ENCODE measurements at places on chromosomes 7 and 10.

DNA sequence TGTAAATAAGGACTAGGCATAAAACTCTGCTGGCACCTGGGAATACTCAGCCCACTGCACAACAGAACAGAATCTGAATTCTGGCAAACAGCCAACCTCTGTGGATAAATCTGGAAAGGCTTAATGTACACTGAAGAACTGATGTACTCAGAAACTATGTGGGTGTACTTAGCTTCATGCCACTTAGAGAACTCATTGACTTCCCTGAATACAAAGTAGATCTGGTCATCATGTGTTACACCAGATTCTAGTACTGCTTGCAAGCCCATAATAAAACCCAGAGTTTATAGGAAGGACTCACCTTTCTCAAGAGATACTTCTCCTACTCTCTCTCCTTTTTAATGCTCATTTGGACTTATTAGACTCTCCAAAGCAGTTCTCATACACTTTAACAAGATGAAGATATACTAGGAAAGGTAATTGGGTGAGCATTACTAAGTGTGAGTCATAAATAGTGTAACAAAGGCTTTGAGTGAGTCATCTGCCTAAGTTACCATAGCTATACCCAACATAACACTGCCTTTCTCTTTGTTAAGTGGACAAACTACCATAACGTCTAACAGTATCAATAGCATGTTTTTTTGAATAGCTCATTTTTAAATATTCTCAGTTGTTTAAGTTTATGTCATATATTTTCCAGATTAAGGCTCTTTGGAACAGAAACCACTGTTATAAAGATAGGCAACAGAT, 309.1 kb downstream of the MDFIC start:
- DNase-seq = peak; percentile 54

- DNase-seq = no peak
Observed at GRCh38 chr10:2300231-2300630, 562.9 kb upstream of the ADARB2 start.

GRCh38 chr7:41709621-41710020, 6.7 kb upstream of the INHBA start:
- peak; percentile 72 for DNase-seq

- no peak for DNase-seq
Observed at GRCh38 chr7:122298618-122299017, 5.9 kb downstream of the FEZF1 start.

GRCh38 chr10:106608066-106608465, 556.4 kb downstream of the SORCS1 start:
- DNase-seq = no peak

- no peak for DNase-seq
Observed at GRCh38 chr7:82690929-82691328, 247.4 kb upstream of the CACNA2D1 start.

DNA sequence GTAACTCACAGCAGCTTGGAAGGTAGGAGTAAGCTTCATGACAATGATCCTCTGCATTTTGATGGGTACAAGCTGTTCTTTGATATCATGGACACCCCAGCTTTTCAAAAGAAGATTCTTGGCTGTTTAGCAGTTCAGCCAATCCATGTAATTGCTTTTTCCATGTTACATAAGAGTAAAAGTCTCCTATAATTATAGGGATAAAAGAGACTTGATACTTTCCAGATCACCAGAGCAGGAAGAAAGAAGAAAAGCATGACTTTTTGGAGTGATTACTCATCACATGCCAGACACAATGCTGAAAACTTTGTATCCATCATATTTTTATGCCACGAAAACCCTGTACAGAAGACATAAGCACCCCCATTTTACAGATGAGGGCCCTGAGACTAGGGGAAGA, 1049.7 kb downstream of the NRG3 start:
- DNase-seq = no peak

GRCh38 chr7:98210513-98211220, 572 bp upstream of the BHLHA15 start:
- no peak for DNase-seq

GRCh38 chr7:20793694-20794394, 7.2 kb upstream of the SP8 start:
- no peak for DNase-seq

- peak; percentile 75 for DNase-seq
Observed at GRCh38 chr7:80858141-80858903, 60.5 kb downstream of the SEMA3C start.

- DNase-seq = no peak
Observed at GRCh38 chr7:15158141-15158810, 255.7 kb upstream of the DGKB start.

DNA sequence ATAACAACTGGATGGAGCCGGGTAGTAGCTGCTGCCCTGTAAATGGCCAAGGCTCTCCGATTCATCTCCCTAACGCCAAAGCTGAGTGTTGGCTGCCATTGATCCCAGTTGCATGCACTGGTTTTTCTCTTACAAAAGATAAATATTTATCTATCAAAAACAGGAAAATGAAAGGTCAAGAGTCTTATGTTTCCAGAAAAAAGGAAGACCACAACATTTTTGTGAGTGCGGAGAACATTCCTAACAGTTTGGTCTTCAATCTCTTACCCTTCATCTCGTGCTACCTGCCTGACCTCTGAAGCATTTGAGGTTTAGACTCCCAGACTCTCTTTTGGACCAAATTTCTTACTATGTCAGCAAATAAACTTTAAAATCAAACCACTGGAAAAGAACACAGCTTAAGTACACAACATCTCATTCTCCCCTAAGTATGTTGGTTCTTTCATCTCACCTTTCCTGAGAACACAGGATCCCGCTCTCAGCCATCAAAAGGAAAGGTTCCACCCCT, 61.6 kb downstream of the SORBS1 start:
- DNase-seq = no peak

GRCh38 chr10:24518981-24519597, 204.6 kb downstream of the ARHGAP21 start:
- DNase-seq = peak; percentile 44

GRCh38 chr7:81233208-81233940, 314.5 kb upstream of the SEMA3C start:
- no peak for DNase-seq

DNA sequence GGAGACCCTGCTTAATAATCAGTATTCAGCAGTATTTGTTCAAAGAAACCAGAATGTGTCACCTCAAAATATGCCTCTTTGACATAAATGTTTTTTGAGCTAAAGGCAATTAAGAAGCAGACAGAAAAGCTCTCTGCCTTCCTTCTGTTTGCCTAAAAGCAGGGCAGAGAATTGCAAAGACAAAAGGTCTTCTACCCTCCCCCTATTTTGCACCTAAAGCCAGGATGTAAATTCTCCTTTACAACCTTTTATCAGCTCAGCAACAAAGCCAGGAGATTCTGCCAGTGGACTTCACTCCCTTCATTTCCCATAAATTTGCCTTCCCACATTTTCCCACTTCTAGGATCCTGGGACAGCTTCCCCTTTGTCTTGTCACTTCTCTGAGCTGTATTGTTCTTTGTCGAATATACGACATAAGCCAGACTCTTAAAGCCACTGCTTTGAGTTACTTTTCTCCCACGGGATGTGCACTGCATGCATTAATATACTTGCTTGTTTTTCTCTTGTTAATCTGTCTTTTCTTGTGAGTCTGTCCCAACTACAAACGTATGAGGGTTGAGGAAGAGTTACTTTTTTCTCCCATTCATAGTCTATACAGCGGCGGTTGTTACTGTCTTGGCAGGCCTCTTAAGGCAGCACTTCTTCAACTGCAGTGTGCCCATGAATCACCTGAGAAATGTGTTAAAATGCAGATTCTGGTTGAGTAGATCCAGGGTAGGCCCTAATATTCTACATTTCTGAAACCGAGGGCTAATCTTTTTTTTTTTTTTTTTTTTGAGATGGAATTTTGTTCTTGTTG, 48.2 kb downstream of the ST8SIA6 start:
- no peak for DNase-seq

GRCh38 chr7:77797734-77798393, 370 bp downstream of the TMEM60 start:
- DNase-seq = no peak

GRCh38 chr10:1454428-1454827, 282.9 kb downstream of the ADARB2 start:
- DNase-seq = no peak

DNA sequence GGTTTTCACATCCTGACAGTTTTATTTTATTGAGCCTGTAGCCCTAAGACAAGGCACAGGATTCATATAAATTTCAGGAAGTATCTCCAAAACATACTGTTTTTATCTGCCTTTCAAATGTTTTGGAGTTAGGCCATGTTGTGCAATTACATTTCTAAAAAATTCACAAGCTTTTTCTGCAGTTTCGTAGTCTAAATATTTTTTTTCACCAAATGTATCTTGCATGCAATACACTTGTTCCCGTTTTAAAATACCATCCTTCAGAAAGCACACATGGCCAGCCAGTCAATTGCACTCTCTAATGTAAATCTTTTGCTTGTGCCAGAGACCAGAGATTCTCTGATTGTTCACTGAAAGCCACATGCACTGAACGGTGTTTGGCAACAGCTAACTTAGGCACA, 161.5 kb upstream of the PRKCQ start:
- no peak for DNase-seq

- DNase-seq = no peak
Observed at GRCh38 chr10:95505084-95505610, 56.0 kb downstream of the SORBS1 start.

DNA sequence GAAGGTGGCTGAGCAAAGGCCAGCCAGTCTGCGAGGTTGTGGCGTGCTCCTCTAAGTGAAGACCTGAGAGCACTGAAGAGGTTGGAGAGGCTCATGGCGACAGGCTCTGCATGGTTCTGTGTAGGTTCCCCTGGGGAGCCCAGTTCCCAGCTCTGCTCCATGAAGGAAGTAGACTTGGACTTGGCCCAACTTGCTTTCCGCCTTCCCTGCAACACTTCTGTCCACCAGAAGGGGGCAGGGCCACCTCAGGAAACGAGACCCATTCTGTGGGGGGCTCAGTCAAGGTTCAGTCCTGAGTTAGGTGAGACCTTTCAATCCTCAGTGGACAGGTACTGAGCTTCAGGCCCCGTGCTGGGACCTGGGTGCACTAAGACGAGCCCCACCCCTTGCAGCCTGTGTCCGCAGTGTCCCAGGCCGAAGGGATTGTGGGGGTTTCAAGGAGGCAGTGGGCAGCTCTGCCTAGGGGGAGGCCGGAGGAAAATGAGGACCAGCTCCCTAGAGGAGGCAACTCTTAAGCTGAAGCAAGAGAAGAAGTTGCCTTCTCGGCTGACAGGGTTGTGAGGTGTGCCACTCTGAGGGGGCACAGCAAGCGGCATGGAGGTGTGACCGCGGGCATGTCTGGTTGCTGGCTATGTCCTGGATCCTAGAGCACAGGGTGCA, 15.0 kb upstream of the PCBD1 start:
- DNase-seq = peak; percentile 50

DNA sequence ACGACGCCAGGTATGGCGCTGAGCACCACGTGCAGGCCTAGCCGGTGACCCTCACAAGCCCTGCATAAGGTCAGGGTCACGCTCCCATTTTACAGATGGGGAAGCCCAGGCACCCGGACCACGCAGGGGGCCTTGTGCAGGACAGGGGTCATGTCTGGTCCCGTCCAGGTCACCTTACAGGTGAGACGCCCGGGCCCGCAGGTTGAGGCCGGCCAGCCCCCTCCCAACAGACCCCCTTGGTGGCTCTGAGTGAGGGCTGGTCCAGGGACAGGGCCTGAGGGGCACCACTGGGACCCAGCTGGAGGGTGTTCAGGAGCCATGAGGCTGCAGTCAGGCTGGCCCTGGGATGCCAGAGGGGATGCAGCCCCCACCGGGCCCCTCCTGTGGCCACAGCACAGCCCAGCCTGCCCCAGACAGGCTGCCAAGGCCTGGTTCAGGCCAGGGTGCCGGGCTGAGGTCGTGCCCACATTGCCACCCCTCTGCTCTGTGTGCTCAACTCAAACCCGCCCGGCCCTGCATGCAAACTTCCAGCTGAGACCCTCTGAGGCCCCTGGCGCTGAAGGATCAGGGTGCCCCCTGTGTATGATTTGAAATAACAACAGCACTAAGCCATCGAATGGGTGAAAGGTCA, 69.0 kb downstream of the PWWP2B start:
- DNase-seq = no peak

GRCh38 chr7:84372712-84373111, 178.1 kb upstream of the SEMA3A start:
- no peak for DNase-seq

DNA sequence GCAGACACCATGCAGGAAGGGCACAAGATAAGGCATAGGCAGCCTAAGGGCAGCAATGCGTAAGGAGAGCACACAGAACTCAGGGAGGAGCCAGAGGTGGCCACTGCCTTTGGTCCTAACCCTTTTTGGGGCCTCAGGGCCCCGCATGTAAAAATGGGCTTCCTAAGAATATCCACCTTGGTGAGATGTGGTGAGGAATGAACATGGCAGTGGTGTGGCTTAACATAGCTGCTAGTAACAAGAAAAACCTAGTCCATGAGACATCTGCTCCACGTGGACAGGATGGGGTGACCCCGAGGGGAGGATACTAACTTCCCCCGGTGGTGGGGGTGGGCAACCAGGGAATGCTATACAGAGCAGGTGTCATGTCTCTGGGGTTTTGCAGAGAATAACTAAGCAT, 18.0 kb downstream of the MAT1A start:
- no peak for DNase-seq

- no peak for DNase-seq
Observed at GRCh38 chr7:40709062-40709964, 574.5 kb downstream of the SUGCT start.

- no peak for DNase-seq
Observed at GRCh38 chr7:3917436-3917835, 616.4 kb downstream of the SDK1 start.

GRCh38 chr10:74924251-74924963, 98.0 kb downstream of the KAT6B start:
- peak; percentile 66 for DNase-seq

GRCh38 chr7:57404343-57404966, 45.5 kb upstream of the ZNF716 start:
- peak; percentile 89 for DNase-seq

GRCh38 chr7:93720106-93720505, 145.6 kb upstream of the CALCR start:
- DNase-seq = no peak

DNA sequence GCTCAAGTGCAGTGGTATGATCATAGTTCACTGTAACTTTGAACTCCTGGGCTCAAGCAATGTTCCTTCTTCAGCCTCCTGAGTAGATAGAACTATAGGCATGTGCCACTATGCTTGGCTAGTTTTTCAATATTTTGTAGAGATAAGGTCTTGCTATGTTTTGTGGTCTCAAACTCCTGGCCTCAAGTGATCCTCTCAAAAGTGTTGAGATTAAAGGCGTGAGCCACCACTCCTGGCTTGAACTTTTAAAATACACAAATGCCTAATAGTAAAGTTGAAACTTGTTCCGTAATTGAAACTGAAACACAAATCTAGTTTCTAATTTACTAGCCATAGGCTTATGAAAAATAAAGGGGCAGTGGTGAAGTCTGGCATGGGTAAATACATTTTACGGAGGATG, 65.7 kb downstream of the AP3M1 start:
- DNase-seq = no peak

GRCh38 chr7:108246227-108246837, 116.2 kb upstream of the LAMB4 start:
- peak; percentile 50 for DNase-seq

DNA sequence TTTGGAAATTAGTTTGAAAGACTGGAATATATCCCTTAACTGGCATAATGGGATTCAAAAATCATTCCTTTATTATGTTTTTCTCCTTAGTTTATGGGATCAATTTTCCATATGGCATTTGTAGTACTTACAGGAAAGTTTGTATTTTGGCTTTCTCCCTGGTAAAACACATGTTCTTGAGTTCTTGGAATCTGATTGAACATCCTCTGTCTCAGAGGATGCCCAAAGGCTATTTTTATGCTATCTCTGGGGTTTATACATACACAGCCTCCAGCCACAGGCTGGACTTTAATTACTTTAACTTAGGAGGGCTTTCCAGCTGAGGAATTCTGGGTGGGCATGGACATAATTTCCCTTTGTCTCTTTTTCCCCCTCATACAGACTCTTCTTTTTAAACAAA, 236.4 kb downstream of the HGF start:
- DNase-seq = no peak
